Peyer's patch (tissue), 4 donors: ENCODE measurements at places on chromosomes 1 and 21.

DNA sequence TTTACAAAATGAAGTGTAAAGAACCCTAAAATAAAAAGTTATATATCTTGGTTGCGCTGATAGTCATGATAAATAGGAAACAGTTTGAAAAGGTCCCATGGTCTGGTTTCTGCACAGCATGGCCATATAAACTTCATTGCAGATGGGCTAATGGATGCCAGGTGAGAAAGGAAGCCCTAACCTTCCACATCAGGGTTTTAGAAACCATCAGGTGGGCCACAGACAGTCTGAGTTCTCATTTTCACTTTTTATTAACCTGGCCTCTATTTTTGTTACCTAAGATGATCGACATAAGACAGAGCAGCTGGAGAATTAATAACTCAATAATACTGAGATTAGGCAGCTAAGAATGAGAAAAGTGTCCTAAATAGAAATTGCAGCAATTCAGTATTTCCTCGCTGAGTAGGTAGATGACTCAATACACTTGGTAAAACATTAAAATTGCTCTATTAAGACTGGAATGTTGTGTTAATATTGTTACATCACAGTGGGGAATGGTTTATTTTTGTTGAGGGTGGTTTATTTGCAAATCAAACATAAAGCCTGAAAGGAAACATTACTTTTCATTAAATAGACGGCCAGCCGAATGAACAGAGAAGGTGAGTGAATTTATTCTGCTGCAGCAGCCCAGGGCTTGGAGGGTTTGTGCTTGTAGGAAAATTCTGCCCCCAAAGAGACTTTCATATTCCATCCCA, 21.1 kb downstream of the C1orf21 start:
- DNase-seq = no peak

- DNase-seq = no peak
Observed at GRCh38 chr1:36112823-36113222, 12.2 kb downstream of the COL8A2 start.

DNA sequence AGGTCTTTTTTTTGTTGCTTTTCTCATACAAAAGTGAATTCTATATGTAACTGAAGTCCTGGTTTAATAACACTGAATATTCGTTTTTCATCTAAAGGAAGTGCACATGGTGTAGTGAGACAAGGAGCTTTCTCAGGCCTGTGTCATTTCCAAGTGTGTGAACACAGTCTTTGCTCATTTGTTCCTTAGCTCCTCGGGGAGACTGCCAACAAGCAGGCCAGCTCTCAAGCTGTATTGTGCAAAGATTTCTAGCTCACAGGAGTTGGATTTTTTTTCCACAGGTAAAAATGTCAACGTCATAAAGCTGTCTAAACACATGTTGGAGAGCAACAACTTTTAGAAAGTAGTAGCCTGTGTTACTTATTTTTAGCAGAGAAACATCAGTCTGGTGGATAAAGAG, 87.8 kb upstream of the S1PR1 start:
- no peak for DNase-seq

GRCh38 chr21:25907573-25908275, 173.0 kb downstream of the GABPA start:
- DNase-seq = no peak

DNA sequence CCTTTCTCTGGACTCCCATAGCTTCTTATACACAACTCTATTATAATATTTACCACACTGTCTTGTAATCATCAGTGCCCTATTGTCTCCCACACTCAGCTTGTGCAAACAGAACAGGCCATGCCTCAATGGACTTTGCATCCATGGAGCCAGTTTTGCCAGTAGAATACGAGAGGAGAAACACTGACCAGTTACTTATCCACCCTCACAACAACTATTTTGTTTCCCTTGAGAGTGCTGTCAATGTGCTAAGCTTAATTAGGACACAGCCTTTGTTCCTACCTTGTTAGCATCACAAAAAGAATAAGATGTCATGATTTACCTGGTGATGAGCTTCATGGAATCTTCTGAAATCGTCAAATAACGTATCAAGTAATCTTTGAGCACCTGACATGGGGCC, 18.1 kb upstream of the LRRC52 start:
- no peak for DNase-seq
